Neural crest cell (in vitro differentiated cells): ENCODE measurements at places on chromosomes 6 and 20.

GRCh38 chr20:32474009-32474716 is 111.0 kb downstream of the NOL4L start:
- DNase-seq: no peak

DNA sequence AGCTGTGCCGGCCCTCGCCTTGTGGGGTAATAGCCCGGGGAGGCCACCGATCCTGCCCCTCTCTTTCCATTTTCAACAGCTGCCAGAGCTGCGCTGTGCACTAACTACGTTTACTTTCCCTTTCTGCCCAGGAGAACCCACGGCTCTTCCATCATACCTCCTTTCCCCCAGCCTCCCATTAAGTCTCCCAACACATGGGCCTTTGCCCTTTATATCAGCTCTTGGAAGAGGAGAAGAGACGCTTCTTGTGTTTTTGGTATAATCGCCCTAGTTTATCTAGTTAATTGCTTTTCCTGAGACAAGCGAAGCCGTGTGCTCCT is 637 bp downstream of the UBR2 start:
- no peak for DNase-seq

GRCh38 chr6:105346052-105346451 is 56.8 kb downstream of the PREP start:
- DNase-seq: no peak

- no peak for DNase-seq
These were observed 638.0 kb downstream of the DHX35 start for GRCh38 chr20:39600156-39600555.

GRCh38 chr20:7180256-7181045 is 413.0 kb downstream of the BMP2 start:
- DNase-seq: no peak

DNA sequence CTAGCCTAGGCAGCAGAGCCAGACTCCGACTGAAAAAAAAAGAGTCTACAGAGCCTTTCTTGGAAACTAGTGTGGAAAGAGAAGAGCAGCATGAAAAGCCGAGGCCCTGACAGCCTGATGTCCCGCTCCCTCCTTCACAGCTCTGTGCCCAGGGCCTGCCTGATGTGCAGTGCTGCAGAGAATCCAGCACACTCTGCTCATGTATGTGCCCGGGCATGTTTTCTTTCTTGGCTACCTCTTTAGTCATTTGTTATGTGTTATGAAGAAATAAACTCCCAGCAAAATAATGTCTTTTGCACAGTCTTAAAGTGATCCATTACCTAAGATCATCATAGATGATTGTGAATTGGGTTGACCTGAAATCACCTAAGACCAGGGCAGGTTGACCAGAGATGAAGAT is 78.1 kb upstream of the EZR start:
- no peak for DNase-seq

DNA sequence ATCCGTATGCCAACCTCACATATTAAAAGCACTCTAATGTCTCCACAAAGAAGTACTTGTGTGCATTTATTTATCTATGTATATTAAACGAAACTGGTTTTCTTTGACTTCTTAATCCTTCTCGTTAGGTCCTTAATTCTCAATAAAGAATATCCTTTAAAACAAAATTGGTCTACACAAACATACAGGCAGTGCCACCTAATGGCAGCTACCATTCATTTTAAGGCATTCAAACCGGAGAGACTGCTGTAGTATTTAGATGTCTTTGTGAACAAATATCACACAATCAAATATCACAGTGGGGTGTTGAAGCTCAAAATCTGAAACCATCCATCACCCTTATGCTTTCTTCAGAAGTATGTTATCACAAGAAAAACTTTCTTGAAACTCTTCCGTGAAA is 96.6 kb upstream of the IRAK1BP1 start:
- no peak for DNase-seq

GRCh38 chr20:38172408-38172807 is 7.3 kb upstream of the TGM2 start:
- DNase-seq: no peak

- no peak for DNase-seq
These were observed 42.9 kb downstream of the GRM1 start for GRCh38 chr6:146071781-146072180.

- no peak for DNase-seq
These were observed 26.0 kb upstream of the KIF3B start for GRCh38 chr20:32251470-32251869.

GRCh38 chr6:145178391-145178790 is 556.9 kb downstream of the EPM2A start:
- no peak for DNase-seq

GRCh38 chr20:57435105-57435497 is 43.9 kb downstream of the RBM38 start:
- DNase-seq: no peak

DNA sequence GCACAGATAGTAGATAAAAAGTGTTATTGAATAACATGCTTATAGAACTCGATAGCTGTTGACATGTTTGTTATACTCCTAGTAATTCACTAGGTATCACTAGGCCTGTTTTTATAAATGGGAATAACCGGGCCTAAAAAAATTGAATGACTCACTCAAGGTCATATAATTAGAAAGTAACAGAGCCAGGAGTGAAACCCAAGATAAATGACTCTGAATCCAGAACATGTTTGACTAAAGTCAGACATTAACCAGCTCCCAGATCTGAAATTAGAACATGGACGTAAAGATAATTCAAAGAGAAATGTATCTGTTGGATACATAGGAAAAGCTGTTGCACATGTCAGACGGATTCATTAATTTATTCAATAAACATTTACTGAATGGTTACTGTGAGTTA is 26.9 kb downstream of the RGS17 start:
- DNase-seq: no peak

GRCh38 chr6:52160472-52161104 is 25.6 kb upstream of the IL17A start:
- DNase-seq: no peak

DNA sequence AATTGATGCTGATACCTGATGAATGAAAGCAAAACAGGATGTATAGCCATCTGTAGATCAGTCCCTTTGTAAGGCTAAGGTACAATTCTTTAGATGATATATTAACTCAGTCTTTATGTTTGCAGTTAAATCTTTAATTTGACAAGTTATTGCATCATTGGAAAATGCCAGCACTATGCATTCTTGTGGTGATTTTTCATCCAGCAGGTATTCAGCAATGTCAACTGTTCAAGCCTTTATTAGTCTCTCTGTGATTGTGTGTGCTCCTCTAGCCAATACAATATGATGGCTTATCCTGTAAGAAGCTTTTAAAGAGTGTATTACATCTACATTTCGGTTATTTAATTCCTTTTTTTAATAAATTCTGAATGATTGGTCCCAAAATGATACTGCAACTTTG is 34.3 kb downstream of the HLA-DMB start:
- no peak for DNase-seq

DNA sequence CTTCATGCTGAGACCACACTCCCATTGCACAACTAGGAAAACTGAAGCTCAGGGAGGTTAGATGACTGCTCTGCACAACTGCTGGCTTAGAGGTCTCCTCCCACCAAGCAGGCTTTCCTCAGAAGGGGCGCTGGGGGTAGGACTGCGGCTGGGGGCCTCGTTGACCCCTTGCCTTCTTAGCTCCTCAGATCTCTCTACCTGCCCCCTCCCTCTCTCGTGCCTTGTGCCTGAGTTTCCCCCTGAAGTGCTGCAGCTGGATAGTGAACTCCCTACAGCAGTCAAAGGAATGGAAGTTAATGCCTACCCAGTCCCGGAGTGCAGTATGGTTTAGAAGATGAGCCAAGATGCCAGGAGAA is 149.8 kb downstream of the GRM4 start:
- no peak for DNase-seq

- no peak for DNase-seq
These were observed 135.1 kb downstream of the TMEM242 start for GRCh38 chr6:157188213-157188612.

DNA sequence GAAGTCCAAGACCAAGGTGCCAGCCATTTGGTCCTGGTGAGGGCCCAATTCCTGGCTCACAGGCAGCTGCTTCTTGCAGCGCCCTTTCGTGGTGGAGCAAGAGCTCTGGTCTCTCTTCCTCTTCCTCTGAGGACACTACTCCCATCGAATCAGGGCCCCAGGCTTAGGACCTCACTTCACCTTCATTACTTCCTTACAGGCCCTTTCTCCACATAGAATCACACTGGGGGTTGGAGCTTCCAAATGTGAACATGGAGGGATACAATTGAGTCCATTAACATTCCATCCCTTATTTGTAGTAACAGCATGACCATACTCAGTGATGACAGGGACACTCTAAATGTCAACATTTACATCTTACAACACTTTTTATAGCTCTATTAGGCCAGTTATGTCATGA is 2.3 kb downstream of the RAMACL start:
- no peak for DNase-seq

GRCh38 chr20:1371830-1372539 is 20.9 kb downstream of the FKBP1A start:
- no peak for DNase-seq

DNA sequence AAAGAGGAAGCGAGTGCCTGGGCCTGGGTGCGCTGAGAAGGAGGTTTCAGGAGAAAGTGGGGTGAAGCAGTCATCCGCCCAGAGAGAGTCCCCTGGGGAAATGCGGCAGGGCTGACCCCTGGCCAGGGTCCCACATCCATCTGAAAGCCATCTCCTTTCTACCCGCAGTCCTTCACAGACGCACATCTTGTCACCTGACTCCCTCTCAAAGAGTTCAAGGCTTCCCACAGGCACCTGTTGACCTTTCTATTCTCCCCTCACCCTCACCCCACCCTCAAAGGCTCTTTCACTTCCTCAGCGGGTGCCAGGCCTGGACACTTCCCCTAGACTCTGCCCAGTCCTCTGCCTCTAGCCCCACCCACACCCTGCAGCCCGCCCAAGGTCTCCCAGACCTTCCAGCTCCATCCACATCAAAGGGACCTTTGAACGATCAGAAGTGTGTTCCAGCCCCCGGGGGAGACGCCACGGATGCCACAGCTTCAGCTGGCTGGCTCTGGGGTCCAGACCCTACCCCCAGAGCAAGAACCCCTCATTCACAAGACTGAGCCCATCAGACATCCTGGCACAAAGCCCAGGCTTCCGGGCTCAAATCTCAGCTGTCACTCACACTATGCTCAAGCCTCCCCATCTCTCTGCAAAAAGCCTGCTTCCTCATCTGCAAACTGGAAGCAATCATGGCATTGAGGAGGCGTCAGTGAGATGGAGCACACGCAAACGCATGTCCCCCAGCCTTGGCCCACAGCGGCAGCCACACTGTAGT is 2.1 kb downstream of the CTSZ start:
- DNase-seq: no peak

DNA sequence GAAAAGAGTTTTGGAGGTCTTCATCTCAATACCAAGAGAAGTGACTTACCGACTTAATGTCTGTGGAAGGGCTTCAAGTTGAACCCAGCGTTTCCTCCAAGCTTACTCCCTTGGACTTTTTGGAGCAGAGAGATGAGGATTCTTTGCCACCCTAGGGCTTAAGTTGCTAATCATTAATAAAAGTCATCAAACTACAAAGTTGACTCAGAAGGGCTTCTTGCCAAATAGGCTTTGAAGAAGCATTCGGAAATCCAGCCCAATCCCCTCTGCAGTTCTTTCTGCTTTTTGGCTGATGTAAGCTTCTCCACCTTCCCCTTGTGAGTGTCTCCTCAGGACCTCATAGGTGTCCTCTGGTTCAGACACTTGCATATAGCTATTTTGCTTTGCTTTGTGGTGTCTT is at the start of gene SLC17A3:
SLC17A3 (minus strand) TSS at position 126 of the 400 bp plus-strand sequence. CDS start 5,856 bp downstream, outside the sequence.
- DNase-seq: no peak

DNA sequence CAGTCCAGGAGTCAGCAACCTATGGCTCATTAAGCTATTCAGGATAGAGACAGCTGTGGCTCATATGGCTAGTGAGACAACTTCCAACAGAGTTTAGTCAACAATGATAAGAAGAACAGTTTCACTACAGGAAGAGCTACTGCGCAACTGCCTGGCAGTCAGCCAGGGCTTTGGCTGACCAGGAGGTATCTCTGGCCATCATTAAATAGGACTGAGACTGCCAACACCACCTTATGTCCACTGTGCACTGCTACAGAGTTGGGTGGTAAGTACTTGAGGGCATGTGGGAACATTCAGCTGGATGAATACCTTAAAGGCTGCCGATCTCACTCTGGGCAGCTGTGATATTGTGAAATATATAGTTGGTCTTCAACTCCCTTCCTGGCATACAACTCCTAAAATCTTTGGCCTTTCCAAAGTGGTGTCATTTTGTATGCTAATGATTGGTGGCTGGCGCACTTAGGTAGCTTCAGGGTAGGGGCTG is 52.2 kb upstream of the FAM83C start:
- no peak for DNase-seq

- DNase-seq: no peak
These were observed 658.4 kb downstream of the TBC1D32 start for GRCh38 chr6:120675886-120676285.

DNA sequence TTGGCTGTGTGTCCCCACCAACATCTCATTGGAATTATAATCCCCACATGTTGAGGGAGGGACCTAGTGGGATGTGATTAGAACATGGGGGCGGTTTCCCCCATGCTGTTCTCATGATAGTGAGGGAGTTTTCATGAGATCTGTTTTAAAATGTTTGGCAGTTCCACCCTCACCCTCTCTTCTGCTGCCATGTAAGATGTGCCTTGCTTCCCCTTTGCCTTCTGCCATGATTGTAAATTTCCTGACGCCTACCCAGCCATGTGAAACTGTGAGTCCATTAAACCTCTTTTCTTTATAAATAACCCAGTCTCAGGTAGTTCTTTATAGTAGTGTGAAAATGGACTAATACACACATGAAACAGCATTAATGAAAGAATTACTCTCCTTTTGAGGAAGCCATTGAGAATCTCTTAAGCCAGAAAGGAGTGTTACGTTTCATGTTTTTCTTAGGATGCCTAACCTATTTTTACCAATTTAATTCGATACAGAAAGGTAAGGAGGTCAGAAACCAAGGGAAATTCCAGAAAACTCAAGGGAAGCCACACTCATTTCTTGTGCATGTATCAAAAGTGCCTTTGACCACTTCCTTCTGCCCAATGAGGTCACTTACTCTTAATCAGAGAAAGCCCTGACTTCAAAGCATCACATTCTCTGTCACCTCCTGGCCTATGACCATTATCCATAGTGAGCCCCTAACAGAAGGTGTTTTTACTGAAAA is 24.7 kb upstream of the HINT3 start:
- no peak for DNase-seq

DNA sequence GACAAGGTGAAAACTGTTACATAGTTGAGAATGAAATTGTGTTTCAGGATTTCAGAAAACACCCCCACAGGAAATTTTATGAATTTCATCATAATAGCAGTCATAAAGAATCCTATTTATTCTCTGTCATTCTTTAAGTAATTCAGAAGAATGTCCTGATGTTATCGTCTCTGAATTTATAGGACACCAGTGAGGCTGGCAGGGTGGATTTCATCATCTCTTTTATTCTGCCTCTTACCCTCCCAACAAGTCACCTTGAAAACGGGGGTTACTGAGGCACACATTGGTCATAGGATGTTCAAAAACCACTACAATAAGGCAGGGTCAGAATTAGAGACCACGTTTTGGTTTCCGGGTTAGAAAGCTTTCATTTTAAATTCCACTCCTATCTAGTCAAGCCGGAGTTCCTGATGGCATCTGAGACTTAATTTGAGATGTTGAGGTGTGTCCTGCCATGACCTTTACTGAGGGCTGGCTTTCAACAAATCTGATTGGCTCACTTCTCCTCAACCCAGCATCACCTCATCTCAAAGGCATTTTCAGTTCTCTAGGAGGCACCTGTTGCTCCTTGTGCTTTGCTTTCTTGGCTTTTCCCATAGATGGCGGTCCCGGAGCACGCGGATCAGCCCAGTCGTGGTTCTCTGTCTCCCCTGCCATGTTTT is 230.6 kb upstream of the SUPT3H start:
- no peak for DNase-seq

GRCh38 chr6:170091639-170092579 is 199.0 kb downstream of the DLL1 start:
- DNase-seq: no peak

GRCh38 chr6:90708206-90708737 is 121.4 kb upstream of the MAP3K7 start:
- no peak for DNase-seq
